ENCODE measurements at places on chromosomes 3 and 15. TPM values are rescaled to one million over a fixed set of nuclear protein-coding genes. Genes with fewer than 3 reads are reported as not detected.

The AMOTL2 gene
- 114 TPM for total RNA-seq

The EIF3J gene
- 55.4 TPM for total RNA-seq

The ADGRG7 gene
- total RNA-seq = not detected

The CCDC54 gene
- not detected for total RNA-seq

The PFKFB4 gene
- 35.9 TPM for total RNA-seq

The LRTM1 gene
- total RNA-seq = not detected

The UACA gene
- 11.3 TPM for total RNA-seq

The VPS33B gene
- 13.0 TPM for total RNA-seq

The UROC1 gene
- total RNA-seq = not detected
